ENCODE measurements at places on chromosomes 3 and 15. TPM values are rescaled to one million over a fixed set of nuclear protein-coding genes. Genes with fewer than 3 reads are reported as not detected.

Gene ZKSCAN7
- total RNA-seq, result 9.2 TPM

Gene MUC20
- total RNA-seq, result 4.6 TPM

Gene ZNF592
- total RNA-seq, result 40.6 TPM

Gene TTLL13
- 2.2 TPM for total RNA-seq

Gene HGD
- 0.78 TPM for total RNA-seq

Gene MRAS
- total RNA-seq, result 0.07 TPM

Gene ATP2B2
- not detected for total RNA-seq
